Stimulated activated CD8-positive, alpha-beta memory T cell treated with anti-CD3 and anti-CD28 coated beads, Interleukin-15, amount 100 ng/mL, for 24 hours (primary cell): ENCODE measurements at places on chromosomes 13 and 19.
A peak's percentile ranks its signal among the peaks of the same experiment; 100 is the strongest.

DNA sequence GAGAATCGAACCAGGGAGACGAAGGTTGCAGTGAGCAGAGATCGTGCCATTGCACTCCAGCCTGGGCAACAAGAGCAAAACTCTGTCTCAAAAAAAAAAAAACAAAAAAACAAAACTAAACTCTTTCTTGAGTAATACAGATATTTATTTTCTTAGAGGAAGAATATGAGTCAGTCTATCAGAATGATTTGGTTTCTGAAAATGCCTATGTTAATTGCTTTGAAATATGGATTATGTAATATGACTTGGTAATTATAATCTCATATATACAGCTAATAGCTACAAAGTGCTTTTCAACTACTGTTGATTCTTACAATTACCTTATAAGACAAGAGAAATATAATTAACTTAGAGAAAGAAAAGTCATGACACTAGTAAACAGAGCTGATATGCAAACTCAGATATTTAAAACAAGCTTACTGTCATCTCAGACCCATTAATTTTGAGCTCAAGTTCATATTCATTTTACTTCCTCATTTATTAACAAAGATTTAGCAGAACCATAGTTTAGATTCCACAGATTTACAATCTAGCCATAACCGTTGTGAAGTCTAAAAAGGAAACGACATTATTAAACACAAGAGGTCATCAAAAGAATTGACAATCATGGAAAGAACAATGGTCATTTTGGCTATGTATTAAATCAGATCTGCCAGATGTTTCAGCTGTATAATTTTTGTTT lies 88.0 kb downstream of the TBC1D4 start:
- no peak for DNase-seq

DNA sequence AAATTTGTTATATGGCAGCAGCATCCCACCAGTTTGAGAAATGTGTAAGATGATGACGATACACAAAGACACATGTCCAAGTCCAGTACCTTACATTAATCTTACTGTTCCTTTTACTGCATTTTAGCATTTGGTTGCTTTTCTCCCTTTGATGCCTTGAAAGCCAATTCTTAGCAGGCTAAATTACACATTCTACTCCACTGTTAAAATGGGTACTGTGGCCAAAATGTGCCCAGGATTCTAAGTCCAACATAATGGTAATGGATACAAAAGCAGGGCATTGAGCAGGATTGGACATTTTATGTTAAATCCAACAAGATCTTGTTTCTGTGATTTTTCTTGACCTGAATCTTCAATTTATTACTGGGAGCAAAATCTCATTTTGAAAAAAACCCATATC lies 52.8 kb upstream of the RAP2A start:
- no peak for DNase-seq

GRCh38 chr13:102839462-102839861 lies 6.4 kb upstream of the ERCC5 start:
- DNase-seq, result no peak

- no peak for DNase-seq
These were observed 17.4 kb downstream of the ZNF586 start for GRCh38 chr19:57786906-57787305.

DNA sequence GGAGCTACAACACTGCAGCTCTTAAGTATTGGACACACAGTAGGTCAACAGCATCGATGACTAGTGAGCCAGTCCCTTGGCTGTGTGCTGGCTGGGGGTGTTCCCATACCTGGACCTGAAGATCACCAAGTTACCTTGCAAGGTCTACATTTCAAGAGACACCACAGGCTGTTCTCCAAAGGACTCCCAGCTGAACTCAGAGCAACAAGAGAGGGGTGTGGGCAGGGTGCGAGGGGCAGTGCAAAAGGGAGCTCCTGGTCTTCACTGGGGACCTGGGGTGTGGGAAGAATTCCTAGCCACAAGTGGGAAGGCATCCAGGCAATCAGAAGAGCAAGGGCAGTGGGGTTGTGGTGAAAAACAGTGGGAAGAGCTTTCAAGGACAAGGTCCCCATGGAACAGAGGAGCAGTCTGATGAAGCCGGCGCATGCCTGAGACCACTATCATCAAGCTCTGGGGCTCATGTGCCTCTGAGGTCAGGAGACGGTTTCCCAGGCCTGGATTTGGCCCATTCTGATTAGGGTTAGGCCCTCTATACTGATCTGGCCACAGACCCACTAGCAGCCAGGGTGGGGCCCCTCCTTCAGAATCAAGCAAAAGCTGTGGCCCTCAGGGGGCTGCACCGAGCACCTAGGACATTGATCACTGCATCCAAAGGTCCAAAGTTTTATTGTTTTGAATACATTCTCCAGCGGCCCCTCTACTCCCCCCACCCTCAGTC lies 4.7 kb upstream of the GSK3A start:
- DNase-seq, result no peak

- DNase-seq, result no peak
These were observed 51.5 kb upstream of the WDFY2 start for GRCh38 chr13:51532736-51533197.

DNA sequence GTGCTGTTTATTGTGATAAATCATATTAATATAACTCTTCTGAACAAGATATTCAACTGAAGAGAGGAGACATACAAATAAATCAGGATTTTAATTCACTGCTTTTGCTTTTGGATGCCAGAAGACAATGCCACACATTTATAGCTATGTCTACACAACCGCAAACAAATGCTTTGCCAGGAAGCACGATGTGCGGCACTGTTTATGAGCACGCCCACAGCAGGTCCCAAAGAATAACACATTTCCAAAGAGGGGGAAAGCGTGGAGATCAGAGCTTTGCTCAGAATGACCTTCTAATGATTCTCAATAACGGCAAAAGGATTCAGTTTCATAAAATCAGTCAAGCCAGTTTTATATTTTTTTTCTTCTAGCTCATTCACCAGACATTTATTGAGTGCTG lies 16.7 kb downstream of the FAM216B start:
- DNase-seq, result no peak

GRCh38 chr19:10503002-10503789 lies at the start of gene KEAP1:
KEAP1 (minus strand) TSS chr19:10503356; CDS start chr19:10500033, 3,323 bp downstream.
- DNase-seq, result no peak

DNA sequence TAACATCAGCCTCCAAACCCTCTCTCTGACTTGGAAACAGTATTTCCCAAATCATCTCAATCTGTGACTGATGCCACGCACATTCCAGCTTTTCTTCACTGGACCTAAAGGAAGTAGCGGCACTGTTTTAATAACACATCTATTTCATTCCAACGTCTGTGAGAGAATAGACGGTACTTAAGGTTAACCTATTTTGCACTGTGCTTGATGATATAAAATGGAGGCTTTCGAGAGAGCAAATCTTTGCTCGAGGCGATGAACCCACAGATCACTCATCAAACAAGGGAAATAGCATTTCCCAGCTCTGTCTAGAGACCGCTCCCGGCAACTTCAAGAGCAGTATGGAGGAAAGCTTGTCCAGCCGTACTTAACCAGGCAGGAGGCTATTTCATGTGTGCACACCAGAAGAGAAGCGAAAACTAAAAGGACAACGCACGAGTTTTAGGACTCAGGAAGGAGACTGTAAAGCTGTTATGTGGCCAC lies 2.9 kb downstream of the UBL3 start:
- DNase-seq, result no peak

DNA sequence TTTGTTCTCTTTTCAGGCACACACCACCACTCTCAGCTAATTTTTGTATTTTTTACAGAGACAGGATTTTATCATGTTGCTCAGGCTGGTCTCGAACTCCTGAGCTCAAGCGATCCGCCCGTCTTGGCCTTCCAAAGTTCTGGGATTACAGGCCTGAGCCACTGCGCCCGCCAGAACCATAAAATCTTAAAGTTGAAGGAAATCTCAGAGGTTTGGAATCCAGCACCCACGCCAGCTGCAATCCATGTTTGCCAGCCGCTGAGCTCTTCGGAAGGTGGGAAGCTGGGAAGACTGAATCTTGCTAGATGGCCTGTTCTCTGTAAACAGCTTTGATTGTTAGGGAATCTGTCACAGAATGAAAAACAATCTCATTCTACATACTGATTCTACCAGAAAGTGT lies 38.5 kb downstream of the SPATA13 start:
- no peak for DNase-seq

DNA sequence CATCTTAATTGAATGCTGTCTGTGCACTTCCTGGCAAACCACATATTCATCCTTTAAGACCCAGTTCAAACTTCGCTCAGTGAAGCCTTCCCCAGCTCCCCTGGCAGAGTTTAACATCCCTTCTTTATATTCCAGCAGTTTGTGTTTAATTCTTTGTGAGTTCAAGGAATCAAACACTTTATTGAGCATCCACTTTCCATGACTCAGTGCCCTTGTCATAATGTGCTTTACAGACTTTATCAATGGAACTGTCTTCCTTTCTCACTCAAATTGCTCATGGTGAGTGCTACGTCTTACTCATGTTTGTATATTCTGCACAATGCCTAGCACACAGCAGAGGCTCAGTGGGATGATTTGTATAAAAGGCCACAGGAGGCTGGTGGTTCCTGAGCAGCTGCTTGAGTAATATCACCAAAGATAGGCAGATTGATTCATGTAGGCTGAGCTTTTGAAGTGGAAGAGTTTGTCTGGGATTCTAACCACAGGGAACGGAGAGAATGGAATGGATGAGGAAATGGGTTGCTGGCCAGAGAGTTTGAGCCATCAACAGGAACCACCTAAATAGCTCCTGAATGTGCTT lies 44.2 kb downstream of the SERTM1 start:
- no peak for DNase-seq

DNA sequence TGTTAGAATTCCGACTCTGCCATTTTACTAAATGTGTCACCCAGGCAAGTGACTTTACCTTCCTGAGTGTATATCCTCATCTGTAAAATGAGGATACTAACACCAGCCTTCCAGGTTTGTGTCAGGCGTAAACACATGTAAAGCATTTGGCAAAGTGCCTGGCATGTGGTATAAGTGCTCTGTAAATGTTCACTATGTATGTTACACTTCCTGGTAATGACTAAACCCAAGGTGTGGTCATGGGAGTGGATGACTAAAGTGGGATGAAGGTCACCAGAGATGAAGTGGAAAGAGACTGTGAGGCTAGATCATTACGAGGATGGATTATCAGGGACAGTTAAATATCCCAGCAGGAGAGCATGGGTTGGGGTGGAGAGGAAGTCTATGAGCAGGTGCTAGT lies 25.6 kb downstream of the DEDD2 start:
- no peak for DNase-seq

GRCh38 chr19:38204728-38205127 lies 19.3 kb downstream of the DPF1 start:
- DNase-seq, result no peak

DNA sequence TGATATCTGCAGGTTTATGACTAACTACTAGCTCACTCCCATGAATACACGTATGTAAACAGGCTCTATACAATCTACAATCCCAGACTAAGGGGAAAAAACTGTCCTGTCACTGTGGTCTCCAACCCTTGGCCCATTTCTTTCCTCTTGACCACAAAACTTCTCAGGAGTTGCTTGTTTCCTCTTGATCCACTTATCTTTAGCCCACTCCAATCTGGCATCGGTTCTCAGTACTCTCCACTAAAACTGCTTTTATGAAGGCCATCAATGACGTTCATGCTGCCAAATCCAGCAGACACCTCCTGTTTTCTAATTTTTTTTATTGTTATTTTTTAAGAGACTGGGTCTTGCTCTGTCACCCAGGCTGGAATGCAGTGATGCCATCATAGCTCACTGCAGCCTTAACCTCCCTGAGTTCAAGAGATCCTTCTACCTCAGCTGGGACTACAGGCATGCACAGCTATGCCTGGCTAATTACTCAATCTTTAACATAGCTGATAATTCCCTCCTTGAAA lies 31.9 kb upstream of the USPL1 start:
- no peak for DNase-seq

- DNase-seq, result no peak
These were observed 19.5 kb downstream of the CHST8 start for GRCh38 chr19:33641261-33641660.

GRCh38 chr19:14059093-14059480 lies 2.8 kb downstream of the PALM3 start:
- DNase-seq, result peak; percentile 27

DNA sequence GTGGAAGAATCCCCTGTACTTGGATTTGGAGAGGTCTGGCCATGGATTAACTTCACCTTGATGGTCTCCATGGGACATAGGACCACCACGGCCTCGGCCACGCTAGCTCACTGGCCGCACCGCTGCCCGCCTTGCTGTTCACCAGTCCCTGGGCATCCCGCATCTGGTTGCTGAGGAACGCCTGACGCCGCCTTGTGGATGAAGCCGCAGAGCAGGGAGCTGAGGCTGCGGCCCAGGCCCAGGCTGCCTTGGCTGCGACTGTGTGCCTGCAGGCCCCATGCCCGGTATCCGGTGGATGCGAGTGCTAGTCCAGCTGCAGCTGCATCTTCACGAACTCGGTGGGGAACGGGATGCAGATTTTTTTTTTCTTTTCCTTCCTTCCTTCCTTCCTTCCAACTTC lies 1407.1 kb downstream of the UQCRFS1 start:
- no peak for DNase-seq

GRCh38 chr13:21541980-21542379 lies 62.0 kb downstream of the MICU2 start:
- DNase-seq, result no peak

GRCh38 chr13:90690458-90691080 lies 656.9 kb upstream of the MIR17HG start:
- DNase-seq, result no peak

DNA sequence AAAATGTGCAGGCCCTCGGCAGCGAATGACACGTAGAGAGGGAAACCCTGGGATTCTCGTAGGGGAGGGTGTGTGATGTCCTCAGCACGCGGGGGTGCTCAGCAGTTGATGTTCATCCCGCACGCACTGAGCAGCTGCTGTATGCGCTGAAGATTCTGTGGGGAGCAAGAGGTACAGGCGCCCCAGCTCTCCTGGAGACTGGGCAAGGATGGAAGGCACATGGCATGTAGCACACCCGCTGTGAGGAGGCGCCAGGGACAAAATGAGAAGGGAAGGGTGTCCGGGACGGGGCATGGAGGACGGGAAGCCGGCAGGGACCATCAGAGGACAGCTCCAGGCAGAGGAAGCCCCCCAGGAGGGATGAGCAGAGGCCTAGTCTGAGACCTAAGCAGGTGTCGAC lies 15.4 kb downstream of the ATP11A start:
- DNase-seq, result no peak

DNA sequence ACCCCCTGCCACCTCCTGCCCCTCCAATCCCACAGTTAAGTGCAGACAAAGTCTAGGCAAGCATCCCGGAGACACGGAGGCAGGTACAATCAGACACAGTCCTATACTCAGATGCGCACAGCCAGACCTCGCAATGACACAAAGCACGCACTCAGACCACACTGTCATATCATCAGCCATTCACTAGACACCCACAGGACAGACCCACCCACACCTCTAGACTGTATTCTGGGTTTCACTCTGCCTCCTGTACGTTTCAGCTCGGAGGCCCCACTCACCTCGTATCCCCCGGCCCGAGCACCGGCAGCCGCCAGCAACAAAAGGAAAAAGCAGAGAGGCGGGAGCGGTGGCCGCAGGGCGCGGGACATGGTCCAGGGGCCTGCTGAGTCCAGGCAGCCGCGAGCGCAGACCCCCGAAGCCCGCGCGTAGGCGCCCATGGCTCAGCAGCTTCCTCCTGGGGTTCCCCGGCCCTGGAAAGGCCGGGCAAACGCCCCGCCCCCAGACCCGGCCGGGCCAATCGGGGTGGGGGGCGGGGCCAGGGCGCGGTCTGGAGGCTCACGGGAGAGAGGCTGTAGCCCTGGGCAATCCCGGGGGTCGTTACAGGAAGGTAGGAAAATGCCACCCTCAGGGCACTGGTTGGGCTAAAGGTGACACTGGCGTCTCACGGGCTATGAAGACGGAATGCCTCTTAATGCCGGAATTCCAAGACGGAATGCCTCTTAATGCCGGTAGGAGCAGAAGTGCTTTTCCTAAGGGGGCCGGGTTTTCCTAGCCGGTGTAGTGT lies at the start of the genes MAN2B1 and WDR83:
Gene MAN2B1, minus strand, starts transcription at position 478 of the 784 bp plus-strand sequence. Its CDS starts 41 bp downstream, at position 437.
Gene WDR83, plus strand, starts transcription at position 543 of the 784 bp plus-strand sequence. CDS start 2,984 bp downstream, outside the sequence.
- peak; percentile 63 for DNase-seq

- no peak for DNase-seq
These were observed 435.3 kb upstream of the HTR2A start for GRCh38 chr13:47332149-47332548.
